Activated B cell treated with CpG ODN at 0.5 μM for 24 hours (primary cell): ENCODE measurements at places on chromosomes 3 and 15. TPM values are rescaled to one million over a fixed set of nuclear protein-coding genes. Genes with fewer than 3 reads are reported as not detected.

GRCh38 chr3:65080432-65080831 is 392.6 kb upstream of the ADAMTS9 start:
- H3K36me3 ChIP-seq, result no peaks in the 10 kb centered on the region
- H3K4me3 ChIP-seq, result no peak overlapping the region
- no peaks in the 10 kb centered on the region for H3K4me1 ChIP-seq

GRCh38 chr3:46208167-46208704 is at the start of gene CCR1:
TSS of gene CCR1 (minus strand) at chr3:46208313. CDS start at chr3:46204313, 4,000 bp downstream.
- H3K27ac ChIP-seq, result peak within 1 kb of the TSS; percentile 72
- DNase-seq, result no peak
- peaks cover under 1% of the 10 kb centered on the region for H3K36me3 ChIP-seq
- peak within 1 kb of the TSS; percentile 73 for H3K4me3 ChIP-seq

DNA sequence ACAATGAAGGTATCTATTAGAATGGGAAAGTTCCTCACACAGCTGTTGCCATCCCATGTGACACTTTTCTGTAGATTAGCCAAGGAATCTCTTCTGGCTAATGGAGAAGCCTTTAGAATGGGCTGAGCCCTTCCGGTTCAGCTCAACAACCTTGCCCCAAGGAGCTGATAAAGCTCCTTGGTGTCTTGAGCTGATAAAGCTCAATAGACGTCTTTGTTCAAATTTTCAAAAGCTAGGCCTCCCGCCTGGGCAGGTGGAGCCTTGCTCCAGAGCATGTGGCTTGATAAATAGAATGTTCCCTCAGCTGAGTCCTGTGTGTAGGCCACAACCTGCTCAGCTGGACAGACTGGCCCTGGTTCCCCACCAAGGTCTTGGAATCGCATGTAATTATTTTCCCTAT is 7.2 kb upstream of the BNIP2 start:
- peaks cover under 1% of the 10 kb centered on the region for H3K4me1 ChIP-seq
- no peak overlapping the region for H3K4me3 ChIP-seq
- no peaks in the 10 kb centered on the region for H3K27me3 ChIP-seq
- H3K36me3 ChIP-seq, result no peaks in the 10 kb centered on the region
- H3K27ac ChIP-seq, result no peak overlapping the region

DNA sequence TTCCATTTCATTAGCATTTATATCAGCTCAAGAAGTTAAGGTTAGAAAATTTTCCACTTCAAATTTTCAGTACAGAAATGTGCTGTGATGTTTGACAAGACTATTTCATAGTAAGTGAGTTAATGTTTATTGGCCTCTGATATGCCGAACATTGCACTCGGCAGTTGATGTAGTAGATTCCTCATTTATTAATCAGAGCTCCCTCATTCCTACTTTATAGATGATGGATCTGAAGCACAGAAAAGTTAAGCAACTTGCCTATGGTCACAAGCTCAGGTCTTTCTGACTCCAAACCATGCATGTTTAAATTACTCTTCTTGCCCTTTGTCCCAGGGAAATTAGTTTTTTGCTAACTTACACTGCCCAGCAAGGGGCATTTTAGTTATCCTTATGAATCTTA is 92.0 kb downstream of the ATG7 start:
- no peak for DNase-seq
- H3K27ac ChIP-seq, result no peak overlapping the region
- H3K36me3 ChIP-seq, result peaks cover 75% of the 10 kb centered on the region
- no peaks in the 10 kb centered on the region for H3K4me1 ChIP-seq
- no peaks in the 10 kb centered on the region for H3K27me3 ChIP-seq

DNA sequence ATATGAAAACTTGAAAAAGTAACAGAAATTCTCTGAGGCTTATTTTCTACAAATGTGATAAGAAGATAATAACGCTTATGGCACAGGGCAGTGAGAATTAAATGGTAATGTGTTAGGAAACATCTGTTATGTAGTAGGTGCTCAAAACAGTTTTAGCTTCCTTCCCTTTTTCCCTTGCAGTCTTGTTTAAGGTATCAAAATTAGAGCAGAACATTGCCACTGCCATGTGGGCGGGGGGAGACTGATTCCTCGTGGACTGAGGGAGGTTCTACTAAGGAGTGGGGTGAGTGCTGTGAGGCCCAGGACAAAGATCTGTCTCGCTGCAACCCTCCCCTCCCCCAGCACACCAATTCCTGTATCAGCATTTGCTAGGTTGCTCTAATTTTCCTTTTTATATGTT is 702.4 kb downstream of the TUSC7 start:
- H3K4me1 ChIP-seq, result no peaks in the 10 kb centered on the region
- H3K36me3 ChIP-seq, result no peaks in the 10 kb centered on the region
- DNase-seq, result no peak

GRCh38 chr15:96356494-96357455 is 26.3 kb downstream of the NR2F2 start:
- peak; percentile 36 for DNase-seq
- H3K27me3 ChIP-seq, result peaks cover 56% of the 10 kb centered on the region
- H3K4me3 ChIP-seq, result peak overlapping the region; percentile 83
- no peak overlapping the region for H3K27ac ChIP-seq

- peaks cover 13% of the 10 kb centered on the region for H3K4me1 ChIP-seq
- H3K27ac ChIP-seq, result no peak overlapping the region
- H3K36me3 ChIP-seq, result peaks cover 43% of the 10 kb centered on the region
- no peak for DNase-seq
- no peaks in the 10 kb centered on the region for H3K27me3 ChIP-seq
- H3K4me3 ChIP-seq, result no peak overlapping the region
These were observed 46.0 kb downstream of the GALK2 start for GRCh38 chr15:49215768-49216739.

- no peak overlapping the region for H3K4me3 ChIP-seq
- H3K27me3 ChIP-seq, result no peaks in the 10 kb centered on the region
- no peak for DNase-seq
- H3K27ac ChIP-seq, result no peak overlapping the region
- no peaks in the 10 kb centered on the region for H3K4me1 ChIP-seq
These were observed 119.3 kb downstream of the P3H2 start for GRCh38 chr3:190001426-190001825.

- H3K4me3 ChIP-seq, result no peak overlapping the region
- H3K36me3 ChIP-seq, result no peaks in the 10 kb centered on the region
- H3K27ac ChIP-seq, result no peak overlapping the region
- H3K4me1 ChIP-seq, result peaks cover 54% of the 10 kb centered on the region
These were observed 396.3 kb upstream of the PROK2 start for GRCh38 chr3:72181251-72181650.

- peaks cover 18% of the 10 kb centered on the region for H3K36me3 ChIP-seq
- no peak overlapping the region for H3K4me3 ChIP-seq
- peak overlapping the region; percentile 63 for H3K27ac ChIP-seq
- DNase-seq, result no peak
- H3K27me3 ChIP-seq, result no peaks in the 10 kb centered on the region
These were observed 6.3 kb downstream of the CMTM7 start for GRCh38 chr3:32397941-32398340.

- no peaks in the 10 kb centered on the region for H3K4me1 ChIP-seq
- no peak for DNase-seq
- H3K27ac ChIP-seq, result no peak overlapping the region
- no peaks in the 10 kb centered on the region for H3K36me3 ChIP-seq
- H3K27me3 ChIP-seq, result peaks cover 4% of the 10 kb centered on the region
These were observed 39.5 kb upstream of the RAB6B start for GRCh38 chr3:133934996-133935842.

- H3K27me3 ChIP-seq, result no peaks in the 10 kb centered on the region
- H3K4me1 ChIP-seq, result peaks cover 39% of the 10 kb centered on the region
- no peaks in the 10 kb centered on the region for H3K36me3 ChIP-seq
- H3K4me3 ChIP-seq, result no peak overlapping the region
- DNase-seq, result no peak
These were observed 166.8 kb upstream of the TGFBR2 start for GRCh38 chr3:30439451-30440053.

DNA sequence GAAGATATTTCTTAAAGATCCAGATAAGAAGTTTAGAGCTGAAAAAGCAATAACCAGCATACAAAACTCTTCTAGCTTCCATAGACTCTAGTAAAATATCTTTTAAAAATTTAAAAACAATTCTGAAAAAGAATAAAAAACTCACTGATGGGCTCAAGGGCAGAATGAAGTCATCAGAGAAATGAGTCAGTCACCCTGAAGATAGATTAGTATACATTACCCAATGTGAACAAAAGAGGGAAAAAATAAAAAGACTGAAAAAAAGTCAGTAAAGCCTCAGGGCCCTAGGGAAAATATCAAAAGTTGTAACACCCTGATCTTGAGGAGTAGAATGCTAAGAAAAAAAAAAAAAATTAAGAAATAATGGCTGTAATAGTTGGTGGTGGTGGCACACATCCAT is 11.4 kb downstream of the DET1 start:
- no peaks in the 10 kb centered on the region for H3K27me3 ChIP-seq
- H3K27ac ChIP-seq, result no peak overlapping the region
- peaks cover 54% of the 10 kb centered on the region for H3K36me3 ChIP-seq
- no peak for DNase-seq
- H3K4me1 ChIP-seq, result no peaks in the 10 kb centered on the region

DNA sequence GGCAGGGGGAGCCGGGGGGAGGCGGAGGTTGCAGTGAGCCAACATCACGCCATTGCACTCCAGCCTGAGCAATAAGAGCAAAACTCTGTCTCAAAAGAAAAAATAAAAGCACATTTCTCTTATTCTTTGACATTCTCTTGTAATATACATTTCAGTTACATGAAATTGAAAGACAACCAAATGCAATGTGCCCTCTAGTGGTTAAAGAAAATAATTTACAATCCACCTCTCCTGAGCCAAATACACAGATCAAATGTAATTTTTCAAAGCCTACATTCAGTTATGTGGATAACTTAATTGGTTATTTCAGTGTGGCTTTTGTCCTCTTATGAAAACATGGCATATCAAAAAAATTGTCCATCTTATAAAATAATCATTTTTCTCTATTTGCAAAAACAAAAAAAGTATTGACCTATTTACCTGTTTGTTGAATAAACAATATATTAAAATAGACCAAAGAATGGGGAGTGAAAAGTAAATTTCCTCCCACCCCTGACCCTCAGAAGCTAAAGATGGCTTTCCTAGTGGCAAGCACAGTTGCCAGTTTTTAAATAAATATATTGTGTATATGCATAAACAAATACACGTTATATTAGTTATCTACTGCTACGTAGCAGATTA is 14.2 kb upstream of the U2SURP start:
- no peak for DNase-seq
- H3K4me3 ChIP-seq, result no peak overlapping the region
- no peak overlapping the region for H3K27ac ChIP-seq

DNA sequence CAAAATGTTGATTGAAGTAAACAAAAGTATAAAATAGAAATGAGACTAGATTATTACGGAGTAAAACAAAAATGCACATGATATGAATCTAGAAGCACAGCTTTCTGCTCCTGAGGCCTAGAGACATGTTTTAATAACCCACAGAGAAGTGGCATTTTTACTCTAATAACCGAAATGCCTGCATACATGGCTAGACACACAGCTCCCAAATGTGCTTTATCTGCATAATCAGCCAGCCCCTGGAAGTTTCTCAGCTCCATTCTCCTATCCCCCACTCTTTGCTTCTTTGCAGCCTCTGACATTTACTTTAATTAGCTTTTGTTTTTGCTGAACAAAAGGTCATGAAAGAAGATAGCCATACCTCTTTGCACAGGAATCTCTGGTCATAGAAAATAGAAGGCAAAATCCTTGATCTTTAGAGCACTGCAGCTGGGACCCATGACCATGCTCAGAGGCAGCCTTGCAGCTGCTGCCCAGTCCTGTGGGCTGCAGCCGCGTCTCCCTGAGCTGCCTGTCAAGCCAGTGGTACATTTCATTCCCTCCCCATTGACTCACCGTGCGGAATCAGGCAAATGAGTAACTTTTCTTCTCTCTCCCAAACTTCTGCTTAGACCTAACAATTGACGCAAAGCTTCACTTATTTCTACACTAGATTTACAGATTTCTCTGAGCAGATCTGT is at the start of gene VEPH1:
VEPH1 (minus strand) TSS at position 501 of the 680 bp plus-strand sequence. CDS start 8,067 bp downstream, outside the sequence.
- peaks cover 23% of the 10 kb centered on the region for H3K27me3 ChIP-seq
- DNase-seq, result no peak
- H3K27ac ChIP-seq, result no peak within 1 kb of the TSS
- no peaks in the 10 kb centered on the region for H3K36me3 ChIP-seq
- H3K4me1 ChIP-seq, result peaks cover 9% of the 10 kb centered on the region
- H3K4me3 ChIP-seq, result no peak within 1 kb of the TSS

DNA sequence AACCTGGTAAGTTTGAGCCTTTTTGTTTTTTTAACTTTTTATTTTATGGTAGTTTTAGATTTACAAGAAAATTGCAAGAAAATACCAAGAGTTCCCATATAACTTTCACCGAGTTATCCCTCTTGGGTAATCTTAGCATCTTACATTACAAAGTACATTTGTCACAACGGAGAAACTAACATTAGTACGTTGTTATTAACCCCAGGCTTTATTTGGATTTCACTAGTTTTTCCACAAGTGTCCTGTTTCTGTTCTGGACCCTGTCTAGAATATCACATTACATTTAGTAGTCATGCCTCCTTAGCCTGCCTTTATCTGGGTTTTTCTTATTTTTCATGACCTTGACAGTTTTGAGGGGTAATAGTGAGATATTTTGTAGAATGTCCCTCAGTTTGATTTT is 53.5 kb upstream of the KPNA4 start:
- no peak overlapping the region for H3K27ac ChIP-seq
- peaks cover 25% of the 10 kb centered on the region for H3K27me3 ChIP-seq
- H3K4me1 ChIP-seq, result no peaks in the 10 kb centered on the region
- H3K4me3 ChIP-seq, result no peak overlapping the region

GRCh38 chr3:139716908-139717485 is 39.2 kb upstream of the NMNAT3 start:
- H3K4me1 ChIP-seq, result no peaks in the 10 kb centered on the region
- H3K27ac ChIP-seq, result no peak overlapping the region
- peaks cover 2% of the 10 kb centered on the region for H3K27me3 ChIP-seq
- DNase-seq, result no peak
- no peaks in the 10 kb centered on the region for H3K36me3 ChIP-seq

DNA sequence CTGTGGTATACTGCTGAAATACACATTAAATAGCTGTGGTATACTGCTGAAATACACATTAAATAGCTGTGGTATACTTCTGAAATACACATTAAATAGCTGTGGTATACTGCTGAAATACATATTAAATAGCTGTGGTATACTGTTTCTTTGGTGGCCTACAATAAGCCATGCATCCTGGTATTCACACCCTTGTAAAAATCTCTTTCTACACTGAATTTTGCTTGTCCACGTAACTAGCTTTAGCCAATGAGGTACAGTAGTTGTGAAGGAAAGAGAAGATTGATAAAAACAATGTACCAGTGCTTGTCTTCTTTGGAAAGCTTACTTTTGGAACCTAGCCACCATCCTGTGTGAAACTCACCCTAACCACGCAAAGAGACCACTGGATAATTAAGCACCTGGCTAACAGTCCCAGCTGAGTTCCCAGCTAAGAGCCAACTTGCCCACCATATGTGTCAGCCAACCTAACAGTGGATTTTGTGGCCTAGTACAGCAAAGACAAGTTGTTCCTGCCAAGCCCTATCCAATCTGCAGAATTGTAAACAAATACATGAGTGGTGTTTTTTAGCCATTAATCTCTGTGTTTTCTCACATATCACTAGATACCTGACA is 103.4 kb upstream of the MELTF start:
- no peaks in the 10 kb centered on the region for H3K4me1 ChIP-seq
- H3K36me3 ChIP-seq, result peaks cover 77% of the 10 kb centered on the region
- H3K27me3 ChIP-seq, result no peaks in the 10 kb centered on the region
- H3K27ac ChIP-seq, result no peak overlapping the region
- DNase-seq, result no peak
- H3K4me3 ChIP-seq, result no peak overlapping the region

SEMA6D gene
- total RNA-seq, result not detected in 2 replicates

GRIP2 gene
- total RNA-seq, result not detected in 2 replicates

AMIGO3 gene
- total RNA-seq, result not detected in 2 replicates

SERINC4 gene
- total RNA-seq, result 0.11 and 0.20 TPM in 2 replicates

GABRR3 gene
- total RNA-seq, result not detected in 2 replicates

KLF15 gene
- total RNA-seq, result 0.31 and 0.39 TPM in 2 replicates

GOLGA6D gene
- not detected in 2 replicates for total RNA-seq

TOPBP1 gene
- total RNA-seq, result 45.8 and 49.9 TPM in 2 replicates
